ENCODE measurements at places on chromosomes 16 and 17.

DNA sequence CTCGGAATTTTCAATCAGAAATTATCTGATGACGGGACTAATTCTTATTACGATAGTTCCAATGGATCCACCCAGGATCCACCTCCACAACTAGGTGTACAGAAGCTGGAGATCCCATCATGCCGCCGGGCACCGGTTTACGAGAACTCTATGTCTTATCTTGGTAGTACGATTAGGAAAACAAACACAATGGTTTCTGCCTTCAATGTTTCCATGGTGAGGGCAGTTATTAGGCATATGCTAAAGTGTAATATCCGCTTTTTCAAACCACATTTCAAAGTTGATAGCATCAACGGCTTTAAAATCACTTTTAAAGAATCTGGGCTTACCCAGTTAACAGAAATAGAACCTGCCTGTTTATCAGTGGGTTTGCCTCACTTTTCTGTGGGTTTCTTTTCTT lies 705.7 kb downstream of the MAF start:
- no peak for DNase-seq

DNA sequence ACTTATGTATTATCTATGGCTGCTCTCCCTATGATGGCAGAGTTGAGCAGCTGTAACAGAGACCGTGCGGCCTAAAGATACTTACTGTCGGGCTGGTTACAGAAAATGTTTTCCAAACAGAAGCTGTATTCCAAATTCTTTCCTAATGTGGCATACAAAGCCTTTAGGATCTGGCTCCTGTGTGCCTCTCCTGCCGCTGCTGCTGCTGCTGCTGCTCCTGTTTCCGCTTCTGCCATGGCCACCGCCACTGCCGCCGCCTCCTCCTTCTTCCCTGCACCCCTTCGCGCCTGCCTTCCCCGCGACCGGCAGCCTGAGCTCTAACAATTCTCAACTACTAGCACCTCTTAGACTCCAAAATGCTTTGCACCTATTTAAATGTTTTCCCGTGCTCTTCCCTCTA lies 263.9 kb upstream of the TBX2 start:
- DNase-seq, result no peak

- no peak for DNase-seq
Measured at GRCh38 chr17:28097901-28098300, 55.4 kb downstream of the NLK start.

- DNase-seq, result no peak
Measured at GRCh38 chr16:55494994-55495421, 13.9 kb upstream of the LPCAT2 start.

GRCh38 chr16:86011532-86011931 lies 112.6 kb downstream of the IRF8 start:
- no peak for DNase-seq

DNA sequence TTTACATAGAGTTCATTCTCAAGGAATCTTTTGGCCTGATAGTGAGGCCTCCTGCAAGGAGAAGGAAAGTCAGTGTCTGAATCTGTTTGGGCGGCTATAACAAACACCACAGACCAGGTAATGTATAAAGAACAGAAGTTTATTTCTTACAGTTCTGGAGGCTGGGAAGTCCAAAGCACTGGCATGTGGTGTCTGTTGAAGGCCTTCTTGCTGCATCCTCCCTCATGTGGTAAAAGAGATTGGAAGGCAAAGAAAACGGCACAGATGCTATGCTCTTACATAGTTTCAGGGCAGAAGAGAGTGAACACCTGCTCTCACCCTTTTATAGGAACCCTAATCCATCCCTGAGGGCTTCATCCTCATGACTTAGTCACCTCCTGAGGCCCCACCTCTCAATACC lies 31.2 kb upstream of the DNAJA2 start:
- no peak for DNase-seq

DNA sequence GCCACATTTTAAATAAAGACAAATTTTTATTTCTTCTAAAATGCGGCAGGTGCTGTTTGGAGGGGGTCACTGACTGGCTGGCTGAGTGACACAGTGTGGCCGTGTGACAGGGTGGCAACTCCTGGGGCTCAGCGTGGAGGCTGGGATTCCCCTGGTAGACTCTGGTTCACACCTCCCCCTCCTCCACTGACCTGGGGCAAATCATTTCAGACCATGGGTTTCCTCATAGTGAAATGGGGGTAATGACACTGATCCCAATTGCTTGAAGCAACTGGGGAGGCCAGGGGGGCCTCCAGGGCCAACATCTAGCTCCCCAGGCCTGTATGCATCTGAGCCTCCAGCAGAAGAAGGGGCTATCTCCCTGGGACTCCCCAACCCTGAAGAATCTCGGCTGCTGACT lies 6.6 kb downstream of the HSD11B2 start:
- DNase-seq, result no peak
